SJCRH30 (cell line): ENCODE measurements at places on chromosomes 13 and 19. TPM values are rescaled to one million over a fixed set of nuclear protein-coding genes. Genes with fewer than 3 reads are reported as not detected.

DNA sequence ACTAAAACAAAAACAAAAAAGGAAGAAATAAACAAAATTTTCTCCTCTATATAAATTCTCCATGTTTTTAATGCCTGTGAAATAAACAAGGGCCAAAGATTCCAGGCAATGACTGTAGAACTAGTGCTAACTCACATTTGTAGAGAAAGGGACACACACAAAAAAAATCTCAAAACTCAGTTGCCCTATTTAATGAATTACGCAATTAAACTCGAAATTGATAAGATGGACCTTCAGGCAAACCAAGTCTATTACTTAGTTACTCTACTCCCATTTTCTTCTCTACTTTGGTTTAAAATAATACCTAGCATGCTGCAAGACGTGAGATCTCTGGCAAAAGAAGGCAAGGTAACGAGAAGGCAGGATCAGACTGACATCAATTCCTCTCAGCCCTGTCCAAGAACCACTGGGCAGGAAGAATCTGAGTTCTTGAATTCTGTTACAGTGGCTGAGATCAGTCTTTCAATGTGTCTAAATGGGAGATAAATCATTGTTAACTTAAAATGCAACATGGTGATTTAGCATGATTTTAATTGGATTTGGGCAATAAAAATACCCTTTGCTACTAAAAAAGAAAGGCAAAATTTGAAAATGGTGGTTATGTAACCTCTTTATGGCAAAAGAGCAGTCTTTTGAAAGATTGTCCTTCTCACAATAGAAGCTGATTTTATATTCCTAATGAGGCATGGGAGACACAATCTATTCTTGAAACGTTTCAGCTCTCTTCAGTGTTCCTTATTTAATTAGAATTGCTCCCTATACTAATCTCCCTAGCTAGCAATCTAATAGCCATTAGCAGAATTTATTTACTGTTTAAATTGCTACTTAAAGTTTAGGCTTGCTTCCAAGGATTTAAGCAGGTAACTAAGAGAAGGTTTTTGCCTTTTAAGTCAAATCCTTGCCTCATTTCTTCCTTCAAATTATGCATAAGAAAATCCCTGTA lies 25.9 kb downstream of the SPRY2 start:
- H3K4me3 ChIP-seq, result no peak overlapping the region
- H3K27ac ChIP-seq, result no peak overlapping the region
- DNase-seq, result no peak
- H3K36me3 ChIP-seq, result no peaks in the 10 kb centered on the region
- H3K27me3 ChIP-seq, result no peaks in the 10 kb centered on the region
- H3K4me1 ChIP-seq, result no peaks in the 10 kb centered on the region; the same call in 1 of the 2 replicates

- H3K27me3 ChIP-seq, result no peaks in the 10 kb centered on the region
- no peak overlapping the region for H3K4me3 ChIP-seq
- no peak for DNase-seq
- no peak overlapping the region for H3K27ac ChIP-seq
- H3K4me1 ChIP-seq, result no peaks in the 10 kb centered on the region
These were observed 10.8 kb downstream of the C19orf44 start for GRCh38 chr19:16506961-16507360.

- no peak overlapping the region for H3K27ac ChIP-seq
- H3K27me3 ChIP-seq, result no peaks in the 10 kb centered on the region
- peaks cover 14% of the 10 kb centered on the region for H3K4me1 ChIP-seq
- H3K36me3 ChIP-seq, result no peaks in the 10 kb centered on the region
- DNase-seq, result no peak
- no peak overlapping the region for H3K4me3 ChIP-seq
These were observed 279.5 kb downstream of the POU4F1 start for GRCh38 chr13:78323848-78324247.

GRCh38 chr13:49315756-49316482 lies 68.2 kb downstream of the CDADC1 start:
- H3K4me1 ChIP-seq, result peaks cover 5% of the 10 kb centered on the region
- no peak overlapping the region for H3K4me3 ChIP-seq
- no peaks in the 10 kb centered on the region for H3K36me3 ChIP-seq
- H3K27me3 ChIP-seq, result no peaks in the 10 kb centered on the region
- H3K27ac ChIP-seq, result no peak overlapping the region
- no peak for DNase-seq

DNA sequence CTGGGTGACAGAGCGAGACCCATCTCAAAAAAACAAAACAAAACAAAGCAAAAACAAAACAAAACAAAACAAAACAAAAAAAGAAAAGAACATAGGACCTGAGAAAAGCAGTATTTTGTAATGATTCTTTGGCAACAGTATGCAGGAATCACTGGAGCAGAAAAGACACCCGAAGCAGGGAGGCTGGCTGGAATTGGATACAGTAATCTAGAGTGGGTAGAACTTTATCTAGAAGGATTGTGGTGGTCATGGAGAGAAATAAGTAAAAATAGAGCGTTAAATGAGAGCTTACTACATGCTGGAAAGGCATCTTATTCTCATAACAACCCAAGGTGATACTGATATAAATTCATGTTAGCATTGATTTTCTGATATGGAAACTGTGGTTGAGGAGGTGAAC lies 51.2 kb downstream of the KLF5 start:
- H3K4me3 ChIP-seq, result no peak overlapping the region
- peaks cover 10% of the 10 kb centered on the region for H3K4me1 ChIP-seq
- H3K27me3 ChIP-seq, result no peaks in the 10 kb centered on the region
- no peak overlapping the region; the same call in 1 of the 2 replicates for H3K27ac ChIP-seq

- DNase-seq, result no peak
- H3K4me1 ChIP-seq, result 0 out of 2 replicates have a peak, but pooled peaks cover 8% of the 10 kb centered on the region
- H3K27me3 ChIP-seq, result no peaks in the 10 kb centered on the region
These were observed 12.7 kb downstream of the FOXO1 start for GRCh38 chr13:40653527-40654318.

- H3K27me3 ChIP-seq, result no peaks in the 10 kb centered on the region
- H3K4me1 ChIP-seq, result peaks cover 42% of the 10 kb centered on the region
- H3K27ac ChIP-seq, result no peak overlapping the region
- no peak for DNase-seq
These were observed 23.6 kb downstream of the LYL1 start for GRCh38 chr19:13078897-13079541.

PSG4 gene
- not detected in 2 replicates for total RNA-seq

- H3K27ac ChIP-seq, result no peak overlapping the region
- peak overlapping the region; percentile 71 for H3K4me3 ChIP-seq
- DNase-seq, result no peak
These were observed 3.8 kb upstream of the RPL36 start for GRCh38 chr19:5686326-5686646.

GRCh38 chr13:31166591-31166990 lies 4.9 kb upstream of the HSPH1 start:
- H3K4me1 ChIP-seq, result peaks cover 11% of the 10 kb centered on the region
- H3K4me3 ChIP-seq, result no peak overlapping the region
- H3K27me3 ChIP-seq, result no peaks in the 10 kb centered on the region
- no peak overlapping the region for H3K27ac ChIP-seq
- peak; percentile 33 for DNase-seq
- no peaks in the 10 kb centered on the region for H3K36me3 ChIP-seq

DNA sequence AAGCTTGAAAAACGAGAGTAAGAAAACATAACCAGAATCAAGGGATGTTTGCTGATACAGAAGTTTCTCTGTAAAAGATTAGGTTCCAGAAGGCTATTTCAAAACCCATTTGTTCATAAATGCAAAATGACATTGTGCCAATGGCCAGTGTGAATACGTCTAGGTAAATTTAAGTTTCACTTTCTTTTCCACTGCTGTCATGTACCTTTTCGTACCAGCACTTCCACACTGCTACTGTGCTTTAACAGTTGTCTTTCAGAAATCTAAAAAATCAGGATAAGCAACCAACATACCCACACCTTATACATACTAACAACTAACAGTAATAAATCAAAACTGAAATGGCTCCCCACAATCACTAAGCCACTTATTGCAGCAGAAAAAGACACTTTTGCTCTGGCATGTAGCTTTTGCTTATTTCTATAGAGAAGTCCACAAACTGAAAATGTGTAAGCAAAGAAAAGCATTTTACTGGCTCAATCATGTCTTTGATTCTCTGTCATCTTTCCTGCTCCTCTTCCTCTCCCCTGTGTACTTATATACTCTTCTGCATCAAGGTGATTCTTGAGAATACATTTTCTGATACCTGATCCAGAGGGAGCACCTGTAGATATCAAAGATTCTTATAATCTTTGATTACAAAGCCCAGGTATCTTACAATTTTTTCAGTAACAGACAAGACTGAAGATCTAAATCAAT lies 34.3 kb downstream of the ELF1 start:
- H3K27ac ChIP-seq, result no peak overlapping the region
- no peaks in the 10 kb centered on the region for H3K27me3 ChIP-seq
- no peak for DNase-seq
- no peaks in the 10 kb centered on the region for H3K36me3 ChIP-seq
- peaks cover 27% of the 10 kb centered on the region for H3K4me1 ChIP-seq
- H3K4me3 ChIP-seq, result no peak overlapping the region

- peak overlapping the region; percentile 88 for H3K27ac ChIP-seq
- no peaks in the 10 kb centered on the region for H3K36me3 ChIP-seq
- H3K4me3 ChIP-seq, result peak overlapping the region; percentile 57
- H3K4me1 ChIP-seq, result peaks cover 24% of the 10 kb centered on the region
These were observed 1.0 kb upstream of the DBP start for GRCh38 chr19:48637948-48638830.

SPC24 gene
- total RNA-seq, result 61.3 and 70.3 TPM in 2 replicates

DNA sequence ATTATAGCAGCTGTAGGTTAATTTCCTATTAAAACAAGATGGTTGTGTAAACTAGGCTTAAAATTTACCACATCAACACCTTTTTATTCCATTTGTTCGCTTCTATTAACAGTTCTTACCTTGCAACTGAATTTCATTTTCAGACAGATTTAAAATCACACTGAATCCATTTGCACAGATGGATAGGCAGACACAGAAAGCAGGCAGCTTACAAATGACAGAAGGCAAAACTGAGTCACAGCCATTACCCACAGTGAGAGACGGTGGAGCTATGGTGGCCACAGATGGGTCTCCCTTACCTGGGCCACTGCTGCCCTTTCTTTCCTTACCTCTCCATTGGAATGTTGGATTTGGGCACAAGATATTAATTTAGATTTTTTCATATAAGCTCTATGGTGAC lies 1567.8 kb upstream of the SLC10A2 start:
- DNase-seq, result no peak
- H3K36me3 ChIP-seq, result no peaks in the 10 kb centered on the region
- no peak overlapping the region for H3K27ac ChIP-seq

- DNase-seq, result peak; percentile 4
- no peaks in the 10 kb centered on the region for H3K4me1 ChIP-seq
- H3K36me3 ChIP-seq, result no peaks in the 10 kb centered on the region
- H3K27me3 ChIP-seq, result 0 out of 2 replicates have a peak, but pooled peaks cover 3% of the 10 kb centered on the region
These were observed 310.6 kb downstream of the FGF14 start for GRCh38 chr13:102091231-102091630.

DNA sequence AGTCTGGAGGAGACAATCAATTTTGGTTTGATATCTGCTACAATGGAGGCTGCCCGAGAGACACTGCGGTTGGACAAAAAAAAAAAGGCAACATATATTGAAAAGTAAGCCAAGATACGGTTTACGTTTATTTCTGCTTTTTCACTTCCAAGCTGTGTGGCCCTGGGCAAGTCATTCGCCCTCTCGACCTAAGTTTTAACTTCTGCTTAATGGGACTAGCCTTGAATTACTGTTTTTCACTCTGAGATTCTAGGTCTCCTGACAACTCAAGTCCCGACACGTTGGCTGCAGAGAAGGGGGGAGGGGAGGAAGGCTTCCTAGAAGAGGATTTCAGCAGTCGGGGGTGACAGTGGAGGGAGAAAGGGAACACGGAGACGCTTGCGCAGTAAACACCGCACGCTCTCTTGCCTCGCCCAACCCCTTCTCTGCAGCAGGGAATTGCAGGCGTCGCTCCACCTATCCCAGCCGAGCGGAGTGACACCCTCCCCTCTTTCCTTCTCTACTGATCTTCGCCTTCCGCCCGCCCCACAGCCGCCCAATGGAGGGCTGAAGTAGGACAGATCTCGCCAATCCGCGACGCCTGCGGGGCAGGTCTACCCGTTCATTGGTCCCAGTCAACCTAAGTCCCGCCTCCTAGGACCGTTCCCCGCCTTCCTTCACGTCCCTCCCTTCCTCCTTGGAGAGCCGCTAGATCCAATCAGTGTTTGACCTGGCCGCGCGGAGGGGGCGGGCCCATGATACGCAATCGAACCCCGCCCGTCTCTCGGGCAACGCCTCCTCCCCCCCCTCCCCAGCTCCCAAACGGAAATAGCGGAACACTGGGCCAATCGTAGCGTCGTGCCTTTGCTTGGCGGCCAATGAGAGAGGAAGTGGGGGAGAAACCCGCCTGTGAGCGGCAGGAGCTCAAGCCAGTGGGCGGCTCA lies 533 bp upstream of the AP2A1 start:
- 0 out of 2 replicates have a peak, but pooled peaks cover 6% of the 10 kb centered on the region for H3K4me1 ChIP-seq
- DNase-seq, result peak; percentile 100
- peak overlapping the region; percentile 80 for H3K27ac ChIP-seq
- H3K36me3 ChIP-seq, result no peaks in the 10 kb centered on the region; the same call in 1 of the 2 replicates

DNA sequence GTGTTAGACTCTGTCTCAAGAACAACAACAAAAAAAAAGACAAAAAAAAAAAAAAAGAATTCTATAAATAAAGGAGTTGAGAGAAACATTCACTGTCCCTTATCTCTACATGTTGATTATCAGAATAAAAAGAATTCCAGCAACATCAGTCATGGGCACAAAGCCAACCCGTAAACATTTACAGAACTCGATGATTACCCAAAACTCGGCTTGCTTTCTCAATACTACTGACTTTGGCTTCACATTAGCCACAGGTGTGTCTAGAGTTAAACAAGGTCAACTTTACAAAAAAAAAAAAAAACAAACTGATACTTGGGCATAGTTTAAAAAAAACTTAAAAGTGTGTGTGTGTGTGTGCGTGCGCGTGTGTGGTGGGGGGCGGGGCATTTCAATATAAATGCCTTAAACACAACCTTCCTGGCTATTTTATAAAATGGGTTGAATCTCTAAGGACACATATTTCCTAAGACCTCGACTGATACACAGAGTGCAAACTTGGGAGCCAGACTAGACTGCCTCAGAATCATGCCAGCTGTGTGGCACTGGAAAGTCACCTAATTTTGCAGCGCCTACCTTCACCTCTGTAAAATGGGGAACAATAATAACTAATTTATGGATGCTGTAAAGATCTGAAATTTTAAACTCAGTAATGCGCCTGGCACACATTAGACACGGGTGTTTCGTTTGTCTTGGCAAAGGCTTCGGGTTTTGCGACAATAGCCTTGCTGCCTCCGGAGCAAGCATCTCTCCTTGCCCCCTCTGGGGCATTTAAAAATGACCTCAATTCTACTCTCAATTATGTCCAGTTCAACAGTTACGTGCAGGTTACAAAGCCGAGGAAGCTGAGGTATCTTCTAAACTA lies 922 bp downstream of the EBPL start:
- peak; percentile 13 for DNase-seq
- peak overlapping the region; percentile 72 for H3K4me3 ChIP-seq
- no peaks in the 10 kb centered on the region for H3K4me1 ChIP-seq
- peaks cover 3% of the 10 kb centered on the region; the same call in 1 of the 2 replicates for H3K36me3 ChIP-seq
- no peaks in the 10 kb centered on the region for H3K27me3 ChIP-seq
